ENCODE measurements at places on chromosomes 6 and 20.

GRCh38 chr20:50930976-50931305, 296 bp downstream of the ADNP start:
- DNase-seq = no peak

DNA sequence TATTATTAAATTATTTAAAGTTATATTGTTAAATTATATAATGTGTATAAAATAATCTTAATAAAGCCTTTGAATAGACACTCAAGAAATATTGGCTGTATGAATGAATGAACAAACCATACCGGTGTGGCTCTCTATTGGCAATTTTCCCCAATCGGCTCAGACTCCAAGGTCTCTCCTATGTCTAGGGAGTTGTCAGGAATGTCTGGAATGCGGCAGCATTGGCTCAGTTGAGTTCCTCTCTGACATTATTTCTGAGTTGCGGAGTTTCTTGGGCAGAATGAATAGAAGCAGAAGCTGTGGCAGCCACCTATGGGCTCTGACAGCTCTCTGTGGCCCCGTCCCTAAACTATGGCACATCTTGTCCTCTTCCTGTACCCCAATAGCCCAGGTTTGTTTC, 111.0 kb downstream of the SOBP start:
- peak; percentile 51 for DNase-seq

DNA sequence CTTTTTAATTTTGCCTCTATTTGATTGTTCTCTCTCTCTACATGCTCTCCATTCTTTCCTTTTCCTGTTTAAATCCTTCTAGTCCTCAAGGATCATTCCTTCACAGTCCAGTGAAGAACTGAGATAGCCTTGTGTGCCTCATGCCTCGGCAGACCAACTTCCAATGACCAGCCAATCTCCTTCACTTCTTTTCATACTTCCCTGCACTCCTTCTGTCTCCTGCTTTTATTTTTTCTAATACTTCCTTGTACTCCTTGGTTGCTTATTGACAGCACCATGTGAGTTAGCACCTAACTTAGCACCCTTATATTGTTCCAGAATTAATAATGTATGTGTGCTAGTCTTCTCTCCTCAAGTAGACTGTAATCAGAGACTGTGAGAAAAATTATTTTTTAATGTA, 246.8 kb downstream of the ADGRG6 start:
- DNase-seq = no peak

- no peak for DNase-seq
Measured at GRCh38 chr6:39362487-39362865, 40.0 kb upstream of the KCNK16 start.

- DNase-seq = no peak
Measured at GRCh38 chr6:34985236-34985635, 96.2 kb downstream of the ANKS1A start.

DNA sequence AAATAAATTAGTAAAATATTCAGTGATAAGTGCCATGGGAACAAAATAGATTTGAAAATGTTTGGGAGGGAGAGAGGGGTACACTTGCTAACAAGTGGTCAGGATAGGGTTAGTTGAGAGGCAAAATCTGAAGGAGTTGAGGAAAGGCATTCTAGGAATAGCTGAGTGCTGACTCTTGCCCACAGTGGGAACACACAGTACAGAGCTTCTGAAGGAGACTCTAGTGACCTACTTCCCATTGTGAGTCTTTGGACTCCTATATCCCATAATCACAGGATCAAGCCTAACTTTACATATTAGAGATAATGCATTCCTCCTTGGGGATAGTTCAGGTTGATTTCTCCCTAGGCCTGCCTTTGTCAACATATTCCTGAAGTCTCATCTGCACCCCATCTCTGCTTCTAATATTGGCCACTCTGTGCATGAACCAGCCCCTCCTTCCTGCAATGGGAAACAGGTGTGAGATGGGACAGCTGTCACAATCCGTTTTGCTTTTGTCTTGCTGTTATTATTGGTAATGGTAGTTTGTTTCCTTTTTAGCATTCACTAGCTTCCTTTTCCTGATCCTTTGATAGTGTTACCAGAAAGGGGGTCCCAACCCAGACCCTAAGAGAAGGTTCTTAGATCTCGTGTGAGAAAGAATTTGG, 2.6 kb upstream of the TRIM38 start:
- peak; percentile 78 for DNase-seq

DNA sequence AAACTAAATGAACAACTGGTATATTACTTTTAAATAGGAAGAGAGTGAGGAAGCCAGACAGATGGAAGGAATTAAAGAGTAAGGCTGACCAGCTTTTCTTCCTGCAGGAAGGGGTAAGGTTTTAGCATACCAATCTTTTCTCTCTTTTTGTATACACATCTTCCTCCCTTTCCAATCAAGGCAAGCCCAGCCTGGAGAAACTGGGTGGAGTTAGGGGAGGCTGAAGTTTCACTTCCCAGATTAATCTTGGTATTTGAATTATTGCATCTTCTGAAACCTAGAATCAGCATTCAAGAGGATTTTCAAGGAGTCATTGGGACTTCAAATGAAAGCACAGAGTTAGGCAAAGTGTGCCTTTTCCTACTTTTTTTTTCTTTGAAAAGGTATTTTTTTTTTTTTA, 33.1 kb downstream of the TMEM14A start:
- no peak for DNase-seq

DNA sequence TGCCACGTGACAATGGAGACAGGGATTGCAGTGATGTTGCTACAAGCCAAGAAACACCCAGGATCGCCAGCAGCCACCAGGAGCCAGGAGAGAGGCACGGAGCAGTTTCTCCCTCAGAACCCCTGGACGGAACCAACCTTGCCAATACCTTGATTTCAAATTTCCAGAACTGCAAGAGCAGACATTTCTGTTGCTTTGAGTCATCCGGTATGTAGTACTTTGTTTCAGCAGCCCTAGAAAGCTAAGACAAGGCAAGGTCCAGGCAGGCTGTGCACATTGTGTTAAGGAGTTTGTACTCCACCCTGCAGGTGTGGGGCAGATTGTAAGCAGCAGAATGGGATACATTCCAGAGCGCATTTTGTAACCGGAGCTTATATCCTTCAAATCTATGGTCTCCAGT, 48.3 kb downstream of the TRERF1 start:
- DNase-seq = peak; percentile 58

GRCh38 chr6:144797881-144798589, 512.9 kb downstream of the UTRN start:
- DNase-seq = peak; percentile 66

DNA sequence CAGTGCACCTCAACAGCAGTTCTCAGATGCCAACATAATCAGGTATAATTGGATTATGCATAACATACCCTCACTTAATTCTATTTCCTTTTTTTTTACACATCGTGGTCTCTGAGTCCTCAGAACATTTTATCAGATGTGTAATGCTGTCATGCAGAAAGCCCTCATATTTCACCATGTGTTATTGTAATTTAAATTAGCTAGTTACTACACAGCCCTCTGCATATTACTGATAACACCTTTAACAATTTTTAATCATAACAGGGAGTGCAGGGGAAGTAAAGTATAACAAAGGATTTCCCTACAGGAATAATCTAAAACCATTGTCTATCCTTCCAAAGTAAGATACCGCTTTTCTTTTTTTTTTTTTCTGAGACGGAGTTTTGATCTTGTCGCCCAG, 91.9 kb upstream of the CCDC28A start:
- no peak for DNase-seq

DNA sequence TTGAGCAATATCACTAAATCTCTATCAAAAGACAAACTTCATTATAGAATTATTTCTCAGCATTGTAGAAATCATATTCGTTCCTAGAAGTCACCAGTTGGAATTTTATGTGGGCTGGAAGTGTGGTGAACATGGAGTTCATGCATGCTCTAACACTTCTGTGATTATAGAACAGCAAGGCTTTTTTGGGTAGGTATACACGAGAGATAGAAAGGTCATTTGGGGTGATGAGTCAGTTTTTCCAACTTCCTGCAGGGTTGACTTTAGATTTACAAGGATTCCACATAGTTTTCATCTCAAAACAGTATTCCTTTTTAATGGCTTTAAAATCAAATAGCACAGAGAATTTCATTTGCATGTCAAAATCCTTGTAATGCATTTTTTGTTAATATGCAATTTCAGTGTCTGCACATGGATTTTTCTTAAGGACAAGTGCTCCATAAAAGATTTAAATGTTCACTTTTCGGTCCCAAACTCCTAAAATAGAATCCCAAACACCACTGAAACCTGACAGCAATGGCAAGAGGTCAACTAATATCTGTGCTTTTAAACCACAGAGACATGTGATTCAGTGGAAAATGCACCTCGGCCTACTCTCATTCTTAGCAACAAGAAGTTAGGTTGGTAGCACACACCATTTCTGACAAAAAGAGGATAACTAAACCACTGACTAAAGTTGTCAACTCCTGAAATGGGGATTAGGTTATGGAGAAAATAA, 211.0 kb downstream of the MOXD1 start:
- peak; percentile 37 for DNase-seq

Measured in amniotic epithelial cell (primary cell).